Omental fat pad (tissue), 4 donors: ENCODE measurements at places on chromosomes 7 and 10.
A peak's percentile ranks its signal among the peaks of the same experiment; 100 is the strongest.

DNA sequence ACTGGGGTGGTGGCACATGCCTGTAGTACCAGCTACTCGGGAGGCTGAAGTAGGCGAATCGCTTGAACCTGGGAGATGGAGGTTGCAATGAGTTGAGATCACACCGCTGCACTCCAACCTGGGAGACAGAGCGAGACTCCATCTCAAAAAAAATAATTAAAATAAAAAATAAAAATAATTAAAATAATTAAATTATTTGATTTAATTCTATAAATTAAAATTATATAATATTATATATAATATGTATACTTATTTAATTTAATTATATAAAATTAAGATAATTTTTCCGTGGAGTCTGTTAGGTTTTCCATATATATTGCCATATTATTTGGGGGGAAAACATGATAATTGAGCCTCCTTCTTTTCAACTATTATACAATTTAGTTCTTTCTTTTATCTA is 12.0 kb downstream of the WIPF3 start:
- no peak for DNase-seq

GRCh38 chr7:79421751-79422150 is 31.7 kb downstream of the MAGI2 start:
- DNase-seq = no peak

DNA sequence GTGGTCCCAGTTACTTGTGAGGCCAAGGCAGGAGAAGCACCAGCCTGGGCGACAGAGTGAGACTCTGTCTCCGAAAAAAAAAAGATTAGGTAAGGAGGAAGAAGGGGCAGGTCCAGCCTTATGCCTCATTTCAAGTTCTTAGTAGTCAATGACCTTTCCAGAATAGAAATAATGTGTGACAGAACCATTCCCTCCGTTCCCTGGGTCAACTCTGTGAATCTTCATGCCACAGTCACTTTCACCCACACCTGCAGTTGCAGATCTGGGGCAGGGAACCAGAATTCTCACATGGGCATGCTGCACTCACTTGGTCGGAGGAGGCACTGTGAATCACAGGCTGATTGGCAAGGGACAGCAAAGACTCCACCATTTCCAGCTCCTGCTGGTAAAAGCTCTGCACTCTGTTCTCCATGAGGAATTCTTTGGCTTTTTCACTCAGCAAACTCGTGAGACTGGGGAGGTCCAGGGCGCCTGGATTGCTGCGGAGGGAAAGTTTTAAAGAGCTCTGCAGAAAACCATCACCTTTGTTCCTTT is 20.7 kb downstream of the STN1 start:
- no peak for DNase-seq

DNA sequence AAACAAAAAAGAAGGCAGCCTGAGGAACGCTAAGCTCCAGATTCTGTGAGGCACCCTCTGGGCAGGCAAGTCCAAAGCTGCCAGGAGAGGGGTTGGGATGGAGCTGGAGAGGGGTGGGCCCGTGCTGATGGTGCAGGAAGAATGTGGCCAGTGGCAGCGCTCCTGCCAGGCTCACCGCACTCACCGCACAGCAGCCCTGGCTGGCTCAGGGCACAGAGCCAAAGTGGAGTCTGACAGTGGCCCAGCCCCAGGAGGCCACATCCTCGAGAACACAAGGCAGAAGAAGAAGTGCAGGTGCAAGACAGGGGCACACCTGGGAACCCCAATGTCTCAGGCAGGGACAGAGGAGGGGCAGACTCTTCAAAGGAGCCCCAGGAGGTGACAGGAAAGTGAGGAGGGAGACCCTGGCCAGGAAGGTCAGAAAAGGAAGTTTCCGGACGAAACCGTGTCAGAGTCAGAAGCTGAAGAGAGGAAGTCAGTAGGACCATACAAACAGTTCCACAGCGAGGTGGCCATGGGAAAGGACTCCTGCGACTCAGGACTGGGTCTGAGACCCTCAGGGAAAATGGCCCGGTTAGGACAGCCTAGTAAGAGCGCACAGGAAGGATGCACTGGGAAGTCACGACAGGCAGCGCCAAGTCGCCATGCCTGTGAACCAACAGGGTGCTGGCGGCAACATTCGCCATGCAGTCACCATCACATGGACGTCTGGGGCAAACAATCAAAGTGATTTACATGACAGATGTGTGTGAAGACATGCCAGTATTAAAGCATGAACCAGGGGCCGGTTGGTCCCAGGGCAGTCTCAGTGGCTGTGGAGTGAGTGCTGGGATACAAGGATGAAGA is 54.4 kb downstream of the COBL start:
- DNase-seq = no peak

- no peak for DNase-seq
Measured at GRCh38 chr7:158228986-158229385, 358.6 kb downstream of the PTPRN2 start.

- no peak for DNase-seq
Measured at GRCh38 chr7:3733541-3734140, 432.6 kb downstream of the SDK1 start.

- no peak for DNase-seq
Measured at GRCh38 chr10:25047591-25048301, 31.3 kb downstream of the THNSL1 start.

DNA sequence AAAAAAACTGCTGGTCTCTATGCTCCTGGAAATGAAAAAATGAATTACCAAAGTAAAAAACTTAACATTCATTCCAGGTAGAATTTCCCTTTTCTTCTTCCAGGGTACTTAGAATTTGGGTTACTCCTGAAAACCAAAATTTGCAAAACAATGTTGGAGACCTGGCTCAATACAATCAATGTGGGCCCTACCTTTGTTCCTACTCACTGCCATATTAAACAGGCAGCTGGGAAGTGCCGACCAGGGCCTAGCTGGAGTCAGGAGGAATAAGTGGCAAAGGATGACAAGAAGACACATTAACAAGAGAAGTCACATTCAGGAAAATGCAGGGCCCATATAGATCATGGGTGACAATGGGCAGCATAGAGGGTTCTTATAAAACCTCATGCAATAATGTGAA is 6.4 kb upstream of the AGK start:
- no peak for DNase-seq

DNA sequence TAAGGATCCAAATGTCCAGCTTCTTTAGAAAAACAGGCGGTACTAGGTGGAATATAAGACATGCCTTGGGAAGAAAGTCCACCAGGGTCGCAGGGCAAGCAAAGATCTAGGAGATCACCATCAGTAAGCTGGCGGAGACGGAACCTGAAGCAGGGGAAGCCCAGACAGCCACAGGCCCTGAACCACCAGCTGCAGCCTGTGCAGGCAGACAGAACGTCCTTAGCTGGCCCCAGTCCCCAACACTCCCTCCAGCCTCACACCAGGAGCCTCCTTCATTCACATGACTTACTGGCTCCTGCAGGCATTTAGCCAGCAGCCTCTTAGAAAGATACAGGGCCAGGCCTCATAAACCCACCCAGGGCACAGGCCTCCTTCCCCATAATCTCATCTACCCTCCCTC is 17.4 kb downstream of the RGS10 start:
- DNase-seq = no peak

DNA sequence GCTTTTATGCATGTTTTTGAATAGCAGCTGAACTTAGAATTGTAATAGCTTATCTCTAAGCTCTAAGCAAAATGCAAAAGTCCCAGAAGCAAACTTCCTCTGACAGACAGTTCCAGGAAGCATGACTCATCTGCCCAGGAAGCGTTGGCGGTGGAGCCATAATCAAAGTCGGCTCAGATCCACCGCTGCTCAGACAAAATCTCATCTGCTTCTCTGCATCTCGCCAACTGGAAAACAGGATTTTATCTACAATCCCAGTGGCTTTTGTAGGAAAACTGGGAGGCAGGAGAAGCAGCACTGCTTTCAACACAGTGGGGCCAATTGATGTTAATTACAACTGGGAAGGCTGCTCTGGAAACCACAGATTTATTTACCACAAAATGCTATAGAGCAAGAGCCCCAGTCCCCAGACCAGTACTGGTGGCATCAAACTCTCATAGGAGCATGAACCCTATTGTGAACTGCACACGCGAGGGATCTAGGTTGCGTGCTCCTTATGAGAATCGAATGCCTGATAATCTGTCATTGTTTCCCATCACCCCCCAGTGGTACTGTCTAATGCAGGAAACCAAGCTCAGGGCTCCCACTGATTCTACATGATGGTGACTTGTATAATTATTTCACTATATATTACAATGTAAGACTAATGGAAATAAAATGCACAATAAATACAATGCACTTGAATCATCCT is 99.9 kb downstream of the CUBN start:
- DNase-seq = peak; percentile 64

DNA sequence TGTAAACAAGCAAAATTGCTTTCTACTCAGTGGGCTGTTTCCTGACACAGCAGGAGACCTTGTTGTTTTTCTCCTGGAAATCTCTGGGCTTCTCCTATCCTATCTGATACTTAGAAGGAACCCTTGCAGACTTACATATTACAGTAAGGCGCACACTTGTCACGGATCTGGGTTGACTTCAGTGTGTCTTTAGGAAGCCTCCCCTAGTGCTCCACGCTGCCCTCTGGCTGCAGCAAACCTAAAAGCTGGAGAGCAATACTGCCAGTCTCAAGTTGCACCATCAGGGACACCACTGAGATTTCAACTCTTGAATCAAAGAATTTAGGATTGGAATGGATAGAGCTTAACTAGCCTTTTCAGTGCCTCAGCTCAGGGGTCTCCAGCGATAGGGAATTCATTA is 495.3 kb downstream of the LRMDA start:
- no peak for DNase-seq

- no peak for DNase-seq
Measured at GRCh38 chr10:132588301-132589013, 50.9 kb downstream of the INPP5A start.

DNA sequence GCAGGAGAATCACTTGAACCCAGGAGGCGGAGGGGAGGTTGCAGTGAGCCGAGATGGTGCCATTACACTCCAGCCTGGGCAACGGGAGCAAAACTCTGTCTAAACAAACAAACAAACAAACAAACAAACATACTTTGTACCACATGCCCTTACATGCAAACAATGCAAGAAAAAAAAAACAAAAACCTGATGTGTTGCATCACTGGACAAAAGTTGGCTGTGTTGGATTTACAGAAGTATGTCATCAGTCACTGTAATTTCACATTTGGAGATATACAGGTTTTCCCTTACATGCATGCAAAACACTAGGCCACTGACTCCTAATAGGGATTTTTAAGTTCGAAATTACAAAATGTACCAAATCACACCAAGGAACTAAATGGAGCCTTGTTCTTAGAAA is 138.5 kb downstream of the SRPK2 start:
- no peak for DNase-seq

DNA sequence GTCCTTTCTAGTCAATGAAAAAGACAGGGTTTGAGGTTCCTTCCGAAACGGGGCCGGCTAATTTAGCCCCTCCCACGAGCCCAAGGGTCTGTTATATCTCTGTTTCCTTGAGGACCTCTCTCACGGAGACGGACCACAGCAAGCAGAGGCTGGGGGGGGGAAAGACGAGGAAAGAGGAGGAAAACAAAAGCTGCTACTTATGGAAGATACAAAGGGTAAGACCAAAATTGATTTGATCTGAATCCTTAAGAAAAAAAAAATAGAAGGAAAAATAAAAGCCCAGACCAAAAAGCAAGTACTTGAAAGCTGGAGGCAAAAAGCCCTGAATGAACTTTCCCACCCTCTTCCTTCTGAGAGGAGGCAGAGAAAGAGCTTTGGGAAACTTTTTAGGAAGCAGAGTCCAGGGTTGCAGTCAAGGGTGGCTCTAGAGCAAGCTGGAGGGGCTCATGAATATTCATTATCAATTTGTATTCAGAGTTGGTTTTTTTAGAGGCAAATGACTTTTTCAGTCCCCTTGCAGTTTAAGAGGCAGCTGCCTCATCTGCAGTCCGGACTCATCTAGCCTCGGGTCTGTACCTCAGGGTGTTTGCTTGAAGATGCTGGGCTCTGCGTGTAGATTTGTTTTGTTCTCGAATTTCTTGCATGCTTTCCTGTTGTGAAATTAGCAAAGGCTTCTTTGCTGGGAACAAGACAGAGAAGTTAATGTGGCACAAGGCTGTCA is at the start of gene ENTPD1:
Gene ENTPD1, plus strand, starts transcription at position 123 of the 721 bp plus-strand sequence. Its CDS starts 77 bp downstream, at position 200.
- no peak for DNase-seq

DNA sequence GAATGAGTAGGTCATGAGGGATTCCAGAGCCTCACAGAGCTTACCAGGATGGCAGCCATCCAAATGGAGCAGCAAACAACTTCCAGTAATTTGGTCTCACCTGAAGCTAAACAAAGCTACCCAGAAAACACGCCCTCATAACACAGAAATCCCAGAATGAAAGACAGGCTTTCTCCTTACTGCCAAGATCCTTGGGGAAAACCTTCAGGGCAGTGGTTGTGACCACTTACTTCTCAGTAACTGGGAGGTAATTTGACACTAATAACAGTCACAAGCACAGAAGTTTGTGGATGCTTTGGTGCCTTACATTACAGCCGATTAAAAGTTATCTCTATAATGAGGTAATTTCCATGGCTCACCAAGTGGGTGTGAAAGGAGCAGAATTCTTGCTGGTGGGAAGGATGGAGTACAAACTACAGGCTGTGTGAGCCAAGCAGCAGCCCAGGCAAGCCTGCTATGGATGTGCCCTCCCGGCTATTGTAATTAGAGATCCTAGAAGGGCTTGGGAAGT is 10.4 kb downstream of the WDR91 start:
- DNase-seq = no peak

DNA sequence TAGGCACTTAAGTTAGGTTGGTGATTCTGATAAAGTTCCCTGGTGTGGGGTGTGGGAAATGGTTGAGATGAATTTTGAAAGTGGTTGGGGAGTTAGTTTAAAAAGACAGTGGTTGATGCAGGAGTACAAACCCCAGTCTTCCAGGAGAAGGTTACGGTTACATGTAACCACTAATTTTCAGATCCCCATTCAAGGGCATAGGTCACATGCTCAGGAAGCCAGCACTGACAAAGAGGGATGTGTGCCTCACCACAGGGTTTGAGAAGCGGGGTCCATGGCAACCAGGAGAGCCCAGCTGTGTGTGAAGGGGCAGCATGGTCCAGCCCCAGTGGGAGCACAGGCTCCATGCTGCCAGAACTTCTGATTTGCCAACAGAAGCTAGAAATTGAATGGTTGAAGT is 144.2 kb downstream of the MDFIC start:
- DNase-seq = no peak

DNA sequence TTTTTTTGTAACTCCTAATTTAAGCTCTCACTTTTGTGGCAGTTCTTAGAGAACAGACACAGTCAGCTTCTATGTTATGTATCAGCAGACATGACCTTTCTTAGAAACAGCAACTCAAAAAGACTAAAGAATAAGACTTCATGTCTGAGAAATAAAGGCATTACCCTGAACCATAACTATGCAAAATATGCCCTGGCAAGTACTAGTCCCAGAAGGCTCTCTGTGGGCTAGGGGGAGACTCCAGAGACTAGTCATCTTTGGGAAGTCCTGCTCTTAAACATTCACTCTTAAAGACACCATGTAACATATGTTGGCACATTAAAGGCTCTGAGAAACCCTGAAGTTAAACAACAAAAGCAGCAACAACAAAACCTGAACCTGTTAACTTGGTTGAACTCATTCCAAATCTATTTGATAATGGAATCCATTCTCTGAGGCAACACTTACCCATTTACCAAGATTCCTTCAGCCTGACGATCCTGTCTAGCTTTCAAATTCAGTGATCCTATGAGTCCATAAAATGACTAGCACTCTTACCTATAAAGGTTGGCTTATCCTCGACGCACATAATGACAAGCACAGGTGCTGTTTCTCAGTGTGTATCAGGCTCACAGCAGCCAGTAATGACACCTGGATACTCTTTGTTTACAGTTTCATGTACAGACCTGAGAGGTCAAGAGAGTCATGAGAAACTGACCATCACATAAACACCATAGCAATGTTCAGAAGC is 62.3 kb downstream of the OSBPL3 start:
- DNase-seq = no peak

GRCh38 chr7:116495736-116496135 is 3.8 kb upstream of the CAV2 start:
- DNase-seq = no peak

GRCh38 chr7:105602325-105603305 is 21.3 kb upstream of the EFCAB10 start:
- no peak for DNase-seq
